ENCODE measurements at places on chromosomes 4 and X. TPM values are rescaled to one million over a fixed set of nuclear protein-coding genes. Genes with fewer than 3 reads are reported as not detected.

- H3K36me3 ChIP-seq = no peaks in the 10 kb centered on the region
- no peaks in the 10 kb centered on the region for H3K27me3 ChIP-seq
- H3K4me3 ChIP-seq = no peak overlapping the region
- no peak for DNase-seq
Observed at GRCh38 chrX:41732260-41732659, 8.3 kb downstream of the GPR82 start.

DNA sequence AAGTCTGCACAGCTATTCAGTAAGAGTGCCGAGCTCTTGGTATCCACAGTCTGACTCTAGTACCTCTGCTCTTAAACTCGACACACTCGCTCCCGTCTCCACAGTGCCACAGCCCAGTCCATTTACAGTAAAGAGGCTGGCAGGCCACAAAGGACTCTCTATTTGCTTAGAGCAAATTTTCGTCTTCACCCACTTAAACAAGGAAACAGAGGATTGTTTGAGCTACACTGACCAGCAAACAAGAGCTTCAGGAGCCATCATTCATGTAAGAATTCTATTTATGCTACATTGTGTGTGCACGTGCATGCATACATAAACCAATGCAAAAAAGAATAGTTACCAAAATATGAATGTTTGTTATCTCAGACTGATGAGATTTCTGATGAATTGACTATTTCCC, 290.2 kb downstream of the USP46 start:
- no peaks in the 10 kb centered on the region for H3K4me1 ChIP-seq
- DNase-seq = no peak
- peaks cover 1% of the 10 kb centered on the region for H3K27me3 ChIP-seq
- no peak overlapping the region for H3K27ac ChIP-seq
- H3K4me3 ChIP-seq = no peak overlapping the region

- H3K4me3 ChIP-seq = no peak overlapping the region
- DNase-seq = no peak
- H3K27ac ChIP-seq = no peak overlapping the region
- peaks cover 1% of the 10 kb centered on the region for H3K27me3 ChIP-seq
Observed at GRCh38 chrX:39017077-39017476, 215.8 kb downstream of the MID1IP1 start.

Gene UGT2B10
- not detected for total RNA-seq

DNA sequence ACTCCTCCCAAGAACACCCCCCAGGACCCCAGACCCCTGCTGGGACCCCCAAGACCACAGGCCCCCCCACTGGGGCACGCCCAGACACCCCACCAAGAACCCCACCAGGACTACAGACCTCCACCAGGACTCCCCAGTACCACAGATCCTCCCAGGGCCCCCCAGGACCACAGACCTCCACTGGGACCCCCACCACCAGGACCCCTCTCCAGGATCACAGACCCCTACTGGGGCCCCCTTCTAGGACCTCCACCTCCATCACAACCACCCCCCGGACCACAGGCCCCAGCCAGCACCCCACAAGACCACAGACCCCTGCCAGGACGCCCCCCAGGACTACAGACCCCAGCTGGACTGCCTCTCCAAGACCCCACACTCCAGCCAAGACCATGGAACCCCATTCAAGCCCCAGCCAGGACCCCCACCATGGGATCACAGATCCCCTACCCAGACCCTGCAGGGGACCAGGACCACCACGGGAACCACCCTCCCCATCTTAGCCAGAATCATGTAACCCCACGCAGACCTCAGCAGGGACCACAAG, 855 bp upstream of the DHRSX start:
- H3K27ac ChIP-seq = peak overlapping the region; percentile 73
- H3K4me1 ChIP-seq = peaks cover 9% of the 10 kb centered on the region
- no peak for DNase-seq
- H3K27me3 ChIP-seq = peaks cover 11% of the 10 kb centered on the region
- no peaks in the 10 kb centered on the region for H3K36me3 ChIP-seq
- H3K4me3 ChIP-seq = peak overlapping the region; percentile 49

GRCh38 chr4:185846505-185847150, 34.6 kb upstream of the SORBS2 start:
- H3K4me3 ChIP-seq = peak overlapping the region; percentile 57
- peaks cover 27% of the 10 kb centered on the region for H3K4me1 ChIP-seq
- H3K27me3 ChIP-seq = peaks cover 6% of the 10 kb centered on the region

Measured in glutamatergic neuron (in vitro differentiated cells).